Renal cortical epithelial cell (primary cell): ENCODE measurements at places on chromosomes 11 and 22. TPM values are rescaled to one million over a fixed set of nuclear protein-coding genes. Genes with fewer than 3 reads are reported as not detected.

The UPB1 gene
- total RNA-seq: not detected in 2 replicates

The CYB5R2 gene
- 1.1 and 4.0 TPM in 2 replicates for total RNA-seq

The NPAS4 gene
- total RNA-seq: not detected in 2 replicates

The OR8G1 gene
- total RNA-seq: not detected in 2 replicates

The EHBP1L1 gene
- 31.0 and 39.4 TPM in 2 replicates for total RNA-seq
